ENCODE measurements at places on chromosomes 12 and 14.
A peak's percentile ranks its signal among the peaks of the same experiment; 100 is the strongest.

GRCh38 chr12:105765053-105766014, 373.4 kb downstream of the NUAK1 start:
- DNase-seq, result no peak

- DNase-seq, result peak; percentile 19
These were observed 756 bp downstream of the TULP3 start for GRCh38 chr12:2891240-2892053.

- DNase-seq, result no peak
These were observed 2.0 kb upstream of the GALC start for GRCh38 chr14:87994974-87995373.

DNA sequence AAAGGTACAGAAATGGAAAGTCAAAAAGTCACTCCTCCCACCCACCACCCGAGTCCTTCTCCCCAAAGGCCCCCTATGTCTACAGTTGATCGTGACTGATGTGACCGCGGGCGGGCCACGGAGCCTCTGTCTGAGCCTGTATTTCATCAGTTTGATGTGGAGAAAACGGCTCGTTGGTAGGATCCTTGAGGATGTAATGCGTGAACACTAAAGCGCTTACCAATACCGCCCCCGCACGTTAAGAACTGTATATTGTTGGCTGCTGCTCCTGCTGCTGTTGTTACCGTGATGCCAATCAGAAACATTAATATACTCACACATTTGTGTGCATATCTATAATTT, 24.6 kb upstream of the UBC start:
- DNase-seq, result peak; percentile 50

GRCh38 chr12:96225044-96225855, 31.1 kb downstream of the ELK3 start:
- DNase-seq, result no peak

All from activated gamma-delta T cell treated with Interleukin-2 at 50 U/mL for 16 hours (primary cell).